GF-D8 (cell line): ENCODE measurements at places on chromosomes 3 and 15.

DNA sequence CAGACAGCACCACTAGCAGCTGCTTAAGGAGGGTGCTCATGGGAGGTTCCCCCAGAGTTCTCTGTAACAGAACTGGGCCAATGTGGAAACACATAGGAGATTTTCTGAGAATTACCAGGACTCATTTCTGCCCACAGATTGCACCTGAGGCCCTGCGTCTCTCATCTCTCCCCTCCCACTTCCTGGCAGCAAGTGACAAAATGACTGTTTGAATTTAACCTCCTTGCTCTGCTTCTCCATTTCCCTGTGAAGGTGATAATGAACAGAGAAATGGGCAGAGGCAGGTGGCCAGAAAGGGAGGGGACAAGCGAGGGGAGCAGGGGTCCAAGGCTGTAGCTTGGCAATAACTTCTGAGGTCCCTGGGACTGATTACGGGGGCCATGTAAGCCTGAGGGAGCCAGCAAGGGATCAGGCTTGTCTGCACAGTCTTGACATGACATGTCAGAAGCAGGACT, 8.0 kb downstream of the EPHB1 start:
- no peak for DNase-seq

DNA sequence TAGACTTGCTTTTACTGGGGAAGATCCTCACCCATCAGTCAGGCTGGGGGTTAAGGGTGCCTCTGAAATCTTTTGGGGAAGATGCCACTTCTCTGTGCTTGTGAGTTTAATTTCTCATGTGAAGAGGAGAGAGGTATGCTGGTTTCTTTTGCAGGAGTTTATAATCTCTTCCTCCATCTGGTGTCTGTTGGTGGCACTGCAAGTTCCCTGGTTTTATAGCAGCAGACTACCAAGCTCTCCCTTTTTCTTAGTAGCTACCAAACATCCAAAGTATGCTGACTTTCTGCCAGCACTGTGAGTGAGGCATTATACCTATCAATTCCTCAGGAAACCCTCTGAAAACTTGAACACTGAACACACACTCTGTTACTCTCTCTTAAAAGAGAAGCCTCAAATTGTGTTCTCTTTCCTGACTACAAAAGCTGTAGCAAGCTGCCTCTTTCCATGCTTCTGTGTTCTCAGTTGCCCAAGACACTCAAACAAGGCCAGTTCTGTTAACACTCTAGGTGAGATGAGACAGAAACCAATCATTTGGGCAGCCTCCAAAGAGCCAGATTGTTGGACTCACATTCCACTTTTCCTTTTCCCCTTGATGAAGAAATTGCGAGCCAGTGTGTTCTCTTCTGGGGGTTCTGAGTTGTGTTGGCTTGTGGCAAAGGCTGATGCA, 299.5 kb downstream of the GAP43 start:
- DNase-seq, result no peak

- no peak for DNase-seq
Measured at GRCh38 chr3:137062250-137062649, 104.5 kb downstream of the IL20RB start.

- no peak for DNase-seq
Measured at GRCh38 chr3:143532091-143532490, 316.2 kb downstream of the SLC9A9 start.

DNA sequence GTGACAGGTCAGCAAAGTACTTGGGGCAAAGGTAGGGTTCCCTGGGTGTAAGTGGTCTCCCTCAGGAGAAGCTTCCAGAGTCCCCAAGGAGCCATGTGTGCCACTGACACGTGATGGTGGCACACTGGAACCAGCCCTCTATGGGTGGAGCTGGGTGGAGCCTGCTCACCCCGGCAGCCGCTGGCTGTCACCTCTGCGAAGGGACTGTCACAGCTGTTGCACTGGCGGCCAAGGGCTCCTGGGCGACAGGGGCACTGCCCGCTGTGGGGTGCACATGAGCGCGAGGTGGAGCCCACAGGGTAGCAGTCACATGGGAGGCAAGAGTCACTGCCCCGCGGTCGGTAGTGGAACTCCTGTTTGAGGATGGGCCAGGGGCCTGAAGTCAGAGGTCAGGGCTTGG, 12.0 kb downstream of the CELSR3 start:
- no peak for DNase-seq

- no peak for DNase-seq
Measured at GRCh38 chr3:12705374-12705926, 41.5 kb upstream of the RAF1 start.

- DNase-seq, result no peak
Measured at GRCh38 chr3:106035619-106036018, 166.8 kb upstream of the CBLB start.

DNA sequence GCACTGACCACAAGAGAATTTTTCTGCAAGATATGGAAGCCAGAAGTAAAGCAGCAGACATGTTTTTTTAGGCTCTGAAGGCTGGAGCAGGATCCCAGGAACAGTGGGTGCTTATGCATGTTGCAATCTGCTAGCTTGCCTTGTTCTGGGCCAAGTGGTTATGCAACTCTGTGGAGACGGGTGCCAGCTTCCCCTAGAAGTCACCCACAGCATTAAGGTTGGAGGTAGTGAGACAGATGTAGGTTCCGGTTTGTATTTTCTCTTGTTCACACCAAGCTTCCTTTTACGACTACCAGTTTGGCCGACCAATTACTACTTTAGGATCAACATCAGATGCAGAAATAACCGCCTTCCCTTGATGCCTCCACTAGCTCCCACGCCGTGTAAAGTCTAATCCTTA, 11.1 kb downstream of the DPH3 start:
- peak; percentile 92 for DNase-seq

- DNase-seq, result peak; percentile 26
Measured at GRCh38 chr3:48558493-48559134, 2.0 kb upstream of the PFKFB4 start.

GRCh38 chr3:178238179-178238578, 298.1 kb upstream of the KCNMB2 start:
- no peak for DNase-seq

DNA sequence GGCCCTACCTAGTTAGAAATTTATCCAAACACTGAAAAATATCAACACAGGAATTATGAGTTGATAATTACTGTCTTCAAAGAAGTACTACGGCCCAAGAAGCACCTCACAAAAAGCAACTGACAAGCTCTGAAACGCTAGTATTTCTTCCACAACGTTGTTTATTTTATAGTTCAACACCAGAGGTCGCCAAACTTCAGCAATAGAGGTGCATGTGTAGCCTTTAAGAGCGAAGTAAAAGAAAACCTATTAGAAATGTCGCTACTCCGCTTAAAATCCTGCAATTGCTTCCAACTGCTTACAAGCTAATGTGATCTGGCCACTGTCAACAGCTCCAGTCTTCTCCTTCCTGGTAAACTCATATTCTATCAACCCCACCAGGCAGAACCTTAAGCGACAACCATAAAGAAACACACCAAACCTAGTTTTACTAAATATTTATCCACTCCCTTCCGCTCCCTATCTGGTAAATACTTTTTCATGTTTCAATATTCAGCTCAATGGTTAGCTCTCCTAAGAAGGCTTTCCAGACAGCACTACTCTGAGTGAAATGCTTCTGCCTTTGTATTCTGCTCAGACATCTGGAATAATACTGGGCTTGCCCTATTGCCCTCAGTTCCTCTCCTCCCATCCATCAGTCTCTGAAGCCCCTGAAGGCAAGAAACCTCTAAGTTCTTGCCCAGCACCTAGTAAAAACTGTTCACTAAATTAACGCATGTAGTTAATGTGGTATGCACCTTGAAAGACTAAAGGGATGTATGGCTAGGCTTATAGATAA, 110.2 kb downstream of the NR1I2 start:
- DNase-seq, result no peak

DNA sequence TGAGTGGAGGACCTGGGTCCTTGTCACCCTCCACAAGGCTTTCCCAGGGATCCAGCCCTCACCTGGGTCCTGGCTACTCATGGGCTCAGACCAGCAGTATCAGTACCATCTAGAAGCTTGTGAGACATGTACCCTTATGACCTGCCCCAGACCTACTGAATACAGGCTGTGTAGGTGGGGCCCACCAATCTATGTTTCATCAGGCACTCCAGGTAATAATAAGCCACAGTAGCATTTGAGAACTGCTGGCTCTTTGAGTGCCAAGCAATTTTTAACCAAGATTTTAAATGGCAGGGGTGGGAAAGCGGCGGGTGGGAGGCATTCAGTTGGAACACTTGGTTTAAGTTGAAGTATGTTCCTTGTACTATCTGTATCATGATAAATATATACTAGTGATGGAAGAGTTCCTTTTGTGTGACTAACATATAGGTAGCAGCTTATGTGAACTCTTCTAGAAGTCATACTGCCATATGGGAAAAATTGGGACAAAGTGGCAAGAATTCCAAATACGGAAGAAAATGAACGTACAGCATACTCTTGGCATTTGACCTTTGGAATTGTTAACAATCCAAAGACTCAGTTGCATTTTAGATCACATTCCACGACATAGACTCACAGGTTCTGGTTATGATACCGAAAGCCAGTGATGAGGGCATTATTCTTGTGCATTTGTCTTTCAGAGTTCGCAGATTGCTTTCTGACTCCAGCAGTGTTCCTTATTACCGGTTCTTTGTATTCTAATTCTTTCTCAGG, 190.4 kb downstream of the GHSR start:
- no peak for DNase-seq

DNA sequence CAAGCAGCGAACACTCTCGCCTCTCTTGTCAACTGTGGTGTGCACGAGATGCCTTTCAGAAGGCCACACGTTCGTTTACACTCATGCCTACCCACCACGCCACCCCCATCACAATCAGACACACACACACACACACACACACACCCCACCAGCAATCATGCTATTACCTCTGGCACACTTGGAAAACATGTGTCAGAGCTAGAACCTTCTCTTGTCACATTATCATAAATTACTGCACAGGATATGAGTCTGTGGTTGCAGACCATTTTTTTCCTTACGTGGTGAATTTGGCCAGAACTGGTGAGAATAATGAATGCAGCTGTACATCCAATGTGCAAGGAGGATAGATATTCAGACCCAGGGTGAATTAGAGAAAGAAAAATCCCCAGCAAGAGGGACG, 52.4 kb downstream of the TRIM69 start:
- no peak for DNase-seq

GRCh38 chr3:169137076-169137475, 526.4 kb downstream of the MECOM start:
- no peak for DNase-seq

- no peak for DNase-seq
Measured at GRCh38 chr3:189353318-189353965, 181.7 kb downstream of the TPRG1 start.

GRCh38 chr3:184761075-184761841, 49.4 kb upstream of the MAGEF1 start:
- DNase-seq, result no peak

- no peak for DNase-seq
Measured at GRCh38 chr3:65689436-65689835, 349.3 kb downstream of the MAGI1 start.

DNA sequence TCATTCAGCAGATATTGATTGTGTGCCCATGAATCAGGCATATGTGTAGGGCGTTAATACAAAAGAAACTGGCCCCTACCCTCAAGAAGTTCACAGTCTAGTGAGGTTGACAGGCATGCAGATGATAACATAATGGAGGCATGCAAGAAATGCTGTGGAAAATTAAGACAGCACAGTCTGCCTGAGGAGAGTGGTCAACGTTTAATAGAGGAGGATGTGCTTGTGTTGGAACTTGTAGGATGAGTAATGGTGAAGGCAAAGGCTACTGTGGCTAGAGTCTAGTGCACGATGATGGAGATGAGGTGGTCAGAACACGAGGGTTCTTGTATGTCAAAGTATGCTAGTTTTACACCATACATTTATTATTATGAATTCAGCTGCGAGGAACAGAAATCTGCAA, 295.7 kb downstream of the SOX2 start:
- no peak for DNase-seq

GRCh38 chr3:160921020-160921635, 165.1 kb downstream of the PPM1L start:
- DNase-seq, result no peak

DNA sequence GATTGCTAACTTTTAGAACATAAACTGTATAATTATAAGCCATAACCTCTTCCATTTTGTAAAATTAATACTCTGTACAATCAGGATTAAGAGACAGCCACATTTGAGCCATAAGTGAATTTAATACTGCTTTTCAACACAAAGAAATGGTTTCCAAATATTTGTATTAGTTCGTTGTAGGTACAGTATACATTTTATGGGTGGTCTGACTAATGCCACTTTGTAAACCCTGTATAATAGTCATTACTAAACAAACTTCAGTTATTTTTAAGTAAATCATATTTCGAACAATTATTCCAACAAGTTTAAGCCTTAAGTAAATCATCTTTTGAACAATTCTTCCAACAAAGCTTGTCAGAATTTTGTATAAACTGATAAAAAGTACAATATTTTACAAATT, 11.0 kb downstream of the ALCAM start:
- DNase-seq, result no peak

- DNase-seq, result peak; percentile 42
Measured at GRCh38 chr3:32822609-32823498, 5.1 kb downstream of the TRIM71 start.

GRCh38 chr15:65198571-65198970, 12.7 kb downstream of the CILP start:
- DNase-seq, result no peak

- no peak for DNase-seq
Measured at GRCh38 chr3:117633207-117633606, 923.6 kb downstream of the TUSC7 start.

DNA sequence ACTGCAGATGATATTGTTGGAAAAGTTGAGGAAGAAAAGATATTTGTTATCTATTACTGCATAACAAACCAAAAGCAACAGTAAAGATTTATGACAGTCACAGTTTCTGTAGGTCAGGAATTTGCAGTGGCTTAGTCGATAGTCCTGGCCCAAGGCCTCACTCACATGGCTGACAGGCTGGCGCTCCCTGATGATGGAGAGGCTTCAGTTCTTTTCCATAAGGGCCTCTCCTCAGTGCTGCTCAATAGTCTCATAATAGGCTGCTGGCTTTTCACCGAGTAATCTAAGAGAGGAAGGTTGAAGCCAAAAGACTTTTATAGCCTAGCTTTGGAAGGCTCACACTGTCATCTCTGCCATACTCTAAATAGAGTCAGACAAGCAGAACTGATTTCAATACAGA, 17.7 kb downstream of the IREB2 start:
- DNase-seq, result no peak

DNA sequence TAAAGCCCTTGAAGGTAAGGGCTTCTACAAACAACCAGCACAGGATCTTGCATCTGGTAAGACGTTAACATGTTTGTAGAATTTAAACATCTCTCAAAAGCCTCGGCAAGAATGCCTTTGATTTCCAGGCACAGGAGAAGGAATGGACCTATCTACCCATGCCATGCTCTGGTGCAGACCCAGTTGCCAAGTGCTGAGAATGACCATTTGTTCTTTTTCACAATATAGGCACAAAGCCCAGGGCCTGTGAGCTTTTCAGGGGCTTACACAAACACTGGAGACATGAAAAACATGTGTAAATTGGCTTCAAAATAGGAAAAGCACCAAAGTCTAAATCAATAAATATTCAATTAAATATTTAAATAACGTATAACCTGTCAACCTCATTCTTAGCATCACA, 266.9 kb upstream of the TTC14 start:
- DNase-seq, result no peak

- no peak for DNase-seq
Measured at GRCh38 chr3:8499181-8499611, 2.4 kb upstream of the LMCD1 start.

GRCh38 chr3:159947220-159947619, 41.4 kb upstream of the IL12A start:
- DNase-seq, result no peak

- no peak for DNase-seq
Measured at GRCh38 chr3:71912839-71913495, 128.0 kb upstream of the PROK2 start.
